ENCODE measurements at places on chromosomes 1 and 21. TPM values are rescaled to one million over a fixed set of nuclear protein-coding genes. Genes with fewer than 3 reads are reported as not detected.

DNA sequence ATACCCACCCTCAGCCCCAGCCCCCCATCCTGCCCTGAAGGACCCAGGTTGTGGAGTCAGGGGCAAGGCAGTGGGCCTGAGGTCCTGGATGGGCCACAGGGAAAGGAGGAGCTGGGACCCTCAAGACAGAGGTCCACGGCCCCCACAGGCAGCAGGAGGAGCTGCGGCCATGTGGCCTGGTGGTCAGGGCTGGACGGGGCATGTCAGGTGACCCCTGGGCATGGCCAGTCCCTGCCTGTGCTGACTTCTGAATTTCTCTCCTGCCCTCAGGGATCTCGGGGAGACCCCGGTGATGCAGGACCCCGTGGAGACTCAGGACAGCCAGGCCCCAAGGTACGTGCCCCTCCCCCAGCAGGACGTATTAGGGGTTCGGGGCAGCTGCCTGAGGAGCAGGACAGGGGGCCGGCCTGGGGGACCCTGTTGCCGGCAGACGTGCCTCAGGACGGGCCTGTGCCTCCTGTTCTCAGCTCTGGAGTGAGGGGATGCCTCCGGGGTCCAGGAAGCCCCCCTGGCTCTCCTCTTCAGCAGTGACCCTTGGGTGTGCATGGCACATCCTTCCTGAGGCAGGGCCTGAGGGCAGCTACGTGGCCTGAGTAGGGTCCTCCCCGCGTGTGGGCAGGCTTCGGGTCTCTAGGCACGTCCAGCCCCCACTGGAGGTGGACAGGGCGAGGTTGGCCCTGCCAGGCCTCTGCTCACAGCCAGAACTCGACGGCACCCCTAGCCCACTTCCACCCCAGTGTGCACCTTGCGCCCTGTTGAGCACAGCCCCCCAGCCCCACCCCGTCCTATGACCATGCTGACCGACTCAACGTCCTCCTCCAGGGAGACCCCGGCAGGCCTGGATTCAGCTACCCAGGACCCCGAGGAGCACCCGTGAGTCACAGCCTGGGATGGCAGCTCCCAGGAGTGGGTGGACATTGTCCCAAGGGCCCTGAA is 23.6 kb downstream of the COL6A2 start:
- DNase-seq, result no peak

GRCh38 chr21:37555672-37556261 is 189.2 kb downstream of the DYRK1A start:
- DNase-seq, result peak; percentile 80

DNA sequence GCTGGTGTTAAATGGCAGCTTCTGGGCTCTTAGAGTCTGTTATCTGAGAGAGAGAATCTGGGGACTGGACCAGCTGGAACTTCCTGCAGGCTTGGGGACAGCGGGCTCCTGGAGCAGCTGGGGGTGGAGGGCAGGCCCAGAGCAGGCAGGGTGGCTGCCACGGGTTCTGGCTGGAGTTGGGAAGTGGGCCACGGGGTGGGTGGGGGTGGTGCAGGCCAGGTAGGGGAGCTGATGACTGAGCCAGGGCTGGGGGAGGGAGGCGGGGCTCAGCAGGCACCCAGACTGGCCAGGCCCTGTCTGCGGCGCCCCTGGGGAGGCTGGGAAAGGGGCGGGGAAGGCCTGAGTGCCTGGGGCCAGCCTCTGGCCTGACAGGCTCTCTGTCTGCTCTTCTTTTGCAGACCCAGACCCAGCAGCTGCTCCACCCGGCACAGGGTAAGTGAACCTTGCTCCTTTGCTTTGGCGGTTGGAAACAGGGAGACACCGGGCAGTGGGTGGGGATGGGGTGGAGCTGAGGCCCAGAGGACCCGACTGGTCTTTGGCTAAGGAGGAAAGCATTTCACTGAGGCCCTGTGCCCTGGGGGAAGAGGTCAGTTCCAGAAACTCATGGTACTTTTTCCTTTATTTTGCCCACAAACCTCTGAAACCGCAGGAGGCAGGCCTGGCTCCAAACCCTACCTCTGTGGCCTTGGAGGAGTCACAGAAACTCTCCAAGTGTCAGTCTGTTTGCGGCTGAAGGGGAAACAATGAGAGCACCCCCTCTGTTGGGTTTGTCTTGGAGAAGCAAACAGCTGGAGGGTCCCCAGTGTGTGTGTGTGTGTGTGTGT is 48.8 kb downstream of the ARHGEF10L start:
- peak; percentile 47 for DNase-seq

GRCh38 chr1:37846647-37847339 is 12.6 kb downstream of the MTF1 start:
- no peak for DNase-seq

Gene IRF6
- 8.2 TPM for polyA plus RNA-seq
